ENCODE measurements at places on chromosomes 16 and 17.

- DNase-seq: no peak
Observed at GRCh38 chr16:83930730-83931500, 22.1 kb upstream of the OSGIN1 start.

DNA sequence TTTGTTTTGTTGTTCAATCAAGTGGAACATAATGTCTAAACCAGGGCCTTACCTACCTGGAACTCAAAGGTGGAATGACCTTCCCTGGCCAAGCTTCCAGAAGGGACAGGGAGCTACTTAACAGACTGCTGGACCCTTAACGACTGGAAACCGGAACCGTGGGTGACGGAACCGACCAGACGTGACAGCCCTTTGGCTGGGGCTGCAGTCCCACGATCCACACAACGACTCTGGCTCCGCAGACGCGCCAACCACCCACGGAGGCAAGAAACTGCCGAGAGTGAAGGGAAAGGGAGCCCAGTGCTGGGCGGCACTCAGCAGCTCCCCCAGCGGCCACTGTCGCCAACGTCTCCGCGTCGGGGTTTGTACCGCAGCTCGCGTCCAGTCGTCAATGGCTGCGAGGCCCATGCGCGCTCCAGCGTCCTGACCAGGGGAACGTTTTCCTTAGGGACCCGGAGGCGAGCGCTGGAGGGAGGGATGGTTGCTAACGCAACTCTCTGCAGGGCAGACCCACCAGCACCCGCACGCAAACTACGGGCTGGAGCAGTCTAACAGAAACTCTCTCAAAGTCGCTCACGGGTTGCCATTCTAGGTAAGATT is 5.5 kb upstream of the KIF22 start:
- DNase-seq: no peak

- peak; percentile 91 for DNase-seq
Observed at GRCh38 chr17:15260376-15261257, 4.5 kb downstream of the PMP22 start.

DNA sequence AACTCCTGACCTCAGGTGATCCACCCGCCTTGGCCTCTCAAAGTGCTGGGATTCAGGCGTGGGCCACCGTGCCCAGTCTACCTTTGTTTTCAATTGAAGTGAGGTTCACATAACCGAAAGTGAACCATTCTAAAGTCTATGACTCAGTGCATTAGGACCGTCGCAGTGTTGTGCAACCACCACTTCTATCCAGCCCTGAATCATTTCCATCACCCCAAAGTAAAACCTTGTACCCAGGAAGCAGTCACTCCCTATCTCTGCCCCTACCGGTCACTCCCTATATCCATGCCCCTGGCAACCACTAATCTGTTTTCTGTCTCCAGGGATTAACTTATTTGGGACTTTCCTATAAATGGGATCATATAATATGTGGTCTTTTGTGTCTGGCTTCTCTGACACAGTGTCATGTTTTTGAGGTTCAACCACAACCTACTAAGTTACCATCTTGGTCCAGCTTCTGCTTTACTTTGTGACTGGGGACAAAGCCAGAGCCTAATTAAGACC is 28.3 kb upstream of the CDC42EP4 start:
- DNase-seq: peak; percentile 65

GRCh38 chr16:84618581-84619460 is 943 bp upstream of the COTL1 start:
- DNase-seq: peak; percentile 87

GRCh38 chr17:44111777-44112176 is 11.7 kb downstream of the HDAC5 start:
- no peak for DNase-seq

DNA sequence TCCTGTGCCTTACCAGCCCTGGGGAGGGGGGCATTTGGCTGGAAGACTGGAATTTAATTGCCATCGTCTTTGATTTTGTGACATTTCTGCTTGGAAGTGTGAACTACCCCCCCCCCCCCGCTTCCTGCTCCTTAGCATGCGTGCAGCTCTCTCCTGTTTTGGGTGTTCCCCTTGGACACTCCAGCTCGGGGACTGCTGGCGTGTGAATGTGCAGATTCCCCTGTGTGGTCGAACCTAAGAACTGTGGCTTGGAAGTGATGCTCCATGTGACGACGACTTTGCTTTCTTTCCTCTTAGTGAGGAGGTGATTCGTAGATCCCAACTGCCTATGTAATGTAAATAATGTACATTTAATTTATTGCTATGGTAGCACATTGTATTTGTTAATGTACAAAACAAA is 26.1 kb downstream of the OR1D5 start:
- no peak for DNase-seq

DNA sequence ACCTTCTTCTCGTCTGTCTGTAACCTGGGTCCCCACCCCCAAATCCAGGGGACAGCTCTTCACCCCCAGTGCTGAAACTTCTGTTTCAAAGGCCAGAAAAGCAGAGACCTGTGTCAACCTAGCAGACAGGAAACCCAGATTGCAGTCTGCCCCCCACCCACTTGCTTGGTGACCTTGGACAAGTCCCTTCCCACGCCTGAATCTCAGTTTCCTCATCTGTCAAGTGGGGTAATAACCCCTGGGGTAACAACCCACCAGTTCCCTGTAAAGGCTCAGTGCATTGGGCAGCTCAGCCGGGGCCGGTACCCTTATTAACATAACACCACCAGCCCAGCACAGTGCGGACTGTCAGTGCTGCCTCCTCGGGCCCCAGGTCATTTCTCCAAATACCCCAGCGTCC is 1.3 kb downstream of the STX1B start:
- DNase-seq: no peak

- peak; percentile 80 for DNase-seq
Observed at GRCh38 chr16:3158510-3159314, 23.9 kb downstream of the ZNF213 start.

DNA sequence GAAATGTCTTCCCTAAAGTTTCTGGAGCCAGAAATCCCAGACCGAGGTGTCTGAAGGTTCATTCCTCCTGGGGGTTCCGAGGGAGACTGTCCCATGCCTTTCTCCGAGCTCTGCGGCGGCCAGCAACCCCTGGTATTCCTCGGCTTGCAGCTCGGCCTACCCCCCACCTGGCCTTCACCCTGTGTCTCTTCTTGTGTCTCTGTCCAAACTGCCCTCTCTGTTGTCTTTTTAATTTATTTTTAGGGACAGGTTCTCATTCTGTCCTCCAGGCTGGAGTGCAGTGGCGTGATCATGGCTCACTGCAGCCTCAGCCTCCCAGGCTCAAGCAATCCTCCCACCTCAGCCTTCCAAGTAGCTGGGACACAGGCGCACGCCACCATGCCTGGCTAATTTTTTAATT is 211.7 kb downstream of the SEC14L1 start:
- no peak for DNase-seq

GRCh38 chr16:73853968-73854367 is 442.6 kb upstream of the PSMD7 start:
- no peak for DNase-seq

- DNase-seq: no peak
Observed at GRCh38 chr16:78462288-78463208, 363.1 kb downstream of the WWOX start.

DNA sequence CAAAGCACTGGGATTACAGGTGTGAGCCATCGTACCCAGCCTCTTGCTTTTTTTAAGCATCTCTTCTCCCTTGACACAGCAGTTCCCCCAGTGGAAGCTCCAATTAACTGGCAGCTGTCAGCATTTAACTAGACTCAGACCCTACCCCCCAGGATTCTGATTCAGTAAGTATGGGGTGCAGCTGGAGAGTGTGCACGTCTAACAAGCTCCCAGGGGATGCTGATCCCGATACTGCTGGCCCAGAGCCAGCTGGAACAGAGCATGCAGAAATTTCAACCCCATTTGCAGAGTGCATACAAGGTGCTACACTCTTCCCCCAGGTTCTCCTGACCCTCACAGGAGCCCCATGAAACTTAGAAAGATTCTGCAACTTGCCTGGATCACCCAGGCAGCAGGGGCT is 27.7 kb upstream of the BCO1 start:
- DNase-seq: no peak

GRCh38 chr16:17246974-17247732 is 223.6 kb downstream of the XYLT1 start:
- DNase-seq: no peak

GRCh38 chr17:19645734-19646201 is 2.8 kb upstream of the ALDH3A2 start:
- DNase-seq: no peak

DNA sequence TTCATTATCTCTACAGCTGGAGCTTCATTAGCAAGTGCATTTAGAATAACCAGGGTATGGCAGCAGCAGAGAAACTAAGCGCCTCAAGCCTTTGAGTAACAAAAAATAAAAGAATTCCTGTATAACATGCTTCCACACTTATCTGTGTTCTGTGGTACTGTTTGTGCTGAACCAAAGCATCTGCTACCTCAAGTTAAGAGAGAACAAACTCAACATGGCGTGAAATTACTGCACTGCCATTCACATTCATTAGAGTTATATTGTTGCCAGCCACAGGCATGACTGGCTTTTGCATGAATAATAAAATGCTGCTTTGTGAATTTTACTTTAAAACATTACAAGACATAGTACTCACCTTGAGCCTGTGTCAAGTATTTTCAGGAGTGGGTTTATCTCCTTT is 76.6 kb downstream of the NLK start:
- DNase-seq: no peak

DNA sequence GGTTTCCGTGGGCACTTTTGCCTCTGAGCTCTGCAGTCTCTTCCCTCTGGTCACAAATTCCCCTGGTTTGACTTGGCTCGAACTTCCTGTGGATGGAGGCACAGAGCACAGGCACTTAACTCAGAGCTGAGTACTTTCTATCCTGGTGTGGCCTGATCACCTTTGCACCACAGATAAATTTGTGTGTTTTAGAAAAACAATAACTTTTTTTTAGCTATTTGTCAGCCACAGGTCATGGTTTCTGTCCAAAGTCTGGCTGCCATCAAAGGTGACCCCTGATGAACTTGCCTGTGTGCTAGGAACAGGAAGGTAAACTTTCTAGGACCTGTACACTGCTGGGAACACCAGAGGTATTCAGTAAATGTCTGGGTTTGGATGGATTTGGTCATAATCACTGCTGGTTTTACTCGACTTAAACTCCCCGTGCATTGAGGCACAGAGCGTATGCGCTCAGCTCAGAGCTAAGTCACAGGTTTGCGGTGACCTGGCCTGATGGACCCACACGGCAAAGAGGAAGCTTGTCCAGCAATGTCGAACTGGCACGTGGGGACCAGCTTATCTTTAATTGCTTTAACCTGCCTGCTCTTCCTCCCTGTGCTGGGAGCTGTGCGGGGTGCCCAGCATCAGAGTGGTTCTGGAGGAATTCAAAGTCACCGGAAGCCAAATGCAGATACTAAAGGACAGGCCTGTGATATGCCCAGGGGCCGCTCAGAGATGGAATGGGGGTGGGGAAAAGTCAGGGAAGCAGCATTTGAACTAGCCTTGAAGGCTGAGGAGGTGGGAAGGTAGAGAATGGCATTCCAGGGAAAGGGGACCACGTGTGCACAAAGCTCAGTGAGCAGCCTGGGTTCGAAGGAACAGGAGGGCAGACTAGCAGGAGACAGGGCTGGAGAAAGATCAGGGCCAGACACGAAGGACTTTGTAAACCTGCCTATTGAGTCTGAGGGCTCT is 12.9 kb downstream of the SLC13A5 start:
- DNase-seq: no peak

Data from trophoblast cell (in vitro differentiated cells and primary cell).